ENCODE measurements at places on chromosomes 3 and 15.

DNA sequence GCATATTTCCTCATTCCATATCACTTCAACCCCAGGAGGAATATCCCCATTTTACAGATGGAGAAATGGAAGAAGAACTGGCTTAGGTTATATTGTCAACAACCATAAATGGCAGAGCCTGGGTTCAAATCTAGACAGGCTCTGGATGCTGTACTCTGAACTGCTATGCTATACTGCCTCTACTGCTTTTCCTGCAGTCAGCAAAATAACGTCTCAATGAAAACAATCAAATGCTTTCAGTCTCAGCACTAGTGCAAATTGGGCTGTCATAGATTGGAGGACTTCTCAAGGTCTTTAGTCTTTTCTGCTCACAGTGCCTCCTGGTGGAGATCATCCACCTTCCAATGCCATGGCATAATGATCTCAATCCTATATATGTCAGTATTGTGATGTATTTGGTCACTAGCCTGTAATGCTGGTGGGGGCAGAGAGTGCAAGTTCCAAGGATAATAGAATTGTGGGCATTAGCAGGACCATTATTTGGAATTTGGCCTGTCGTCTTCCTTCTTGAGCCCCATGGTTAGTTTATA, 285.0 kb downstream of the CLSTN2 start:
- no peak for DNase-seq

- no peak for DNase-seq
These were observed 60.0 kb downstream of the TMOD3 start for GRCh38 chr15:51889486-51889885.

- no peak for DNase-seq
These were observed 36.9 kb upstream of the FILIP1L start for GRCh38 chr3:100151024-100151707.

GRCh38 chr3:40071683-40072238, 237.7 kb upstream of the EIF1B start:
- DNase-seq = no peak

Data from activated CD4-positive, alpha-beta T cell treated with anti-CD3 and anti-CD28 coated beads, Interleukin-2, amount 50 U/mL, for 4 hours (primary cell).